ENCODE measurements at places on chromosomes 5 and 9.
A peak's percentile ranks its signal among the peaks of the same experiment; 100 is the strongest.

- DNase-seq: no peak
Measured at GRCh38 chr5:54470128-54470527, 14.6 kb downstream of the HSPB3 start.

- no peak for DNase-seq
Measured at GRCh38 chr9:38133595-38133994, 64.6 kb upstream of the SHB start.

DNA sequence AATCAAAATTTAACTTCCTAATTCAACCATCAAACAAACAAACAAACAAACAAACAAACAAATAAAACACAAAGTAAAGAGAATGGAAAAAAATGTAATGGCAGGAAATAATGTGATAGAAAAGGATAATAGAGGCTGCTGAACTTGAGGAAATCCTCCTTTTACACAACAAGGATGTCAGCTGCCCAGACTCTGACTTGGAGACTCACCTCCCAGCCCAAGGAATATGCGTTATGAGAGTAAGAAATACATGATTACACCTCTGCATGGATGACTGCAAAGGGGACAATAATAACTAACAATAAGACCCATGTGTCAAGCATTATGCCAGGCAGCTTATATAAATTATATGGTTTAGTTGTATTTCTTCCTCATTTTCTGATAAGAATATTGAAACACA lies 46.6 kb upstream of the JAK2 start:
- DNase-seq: no peak

DNA sequence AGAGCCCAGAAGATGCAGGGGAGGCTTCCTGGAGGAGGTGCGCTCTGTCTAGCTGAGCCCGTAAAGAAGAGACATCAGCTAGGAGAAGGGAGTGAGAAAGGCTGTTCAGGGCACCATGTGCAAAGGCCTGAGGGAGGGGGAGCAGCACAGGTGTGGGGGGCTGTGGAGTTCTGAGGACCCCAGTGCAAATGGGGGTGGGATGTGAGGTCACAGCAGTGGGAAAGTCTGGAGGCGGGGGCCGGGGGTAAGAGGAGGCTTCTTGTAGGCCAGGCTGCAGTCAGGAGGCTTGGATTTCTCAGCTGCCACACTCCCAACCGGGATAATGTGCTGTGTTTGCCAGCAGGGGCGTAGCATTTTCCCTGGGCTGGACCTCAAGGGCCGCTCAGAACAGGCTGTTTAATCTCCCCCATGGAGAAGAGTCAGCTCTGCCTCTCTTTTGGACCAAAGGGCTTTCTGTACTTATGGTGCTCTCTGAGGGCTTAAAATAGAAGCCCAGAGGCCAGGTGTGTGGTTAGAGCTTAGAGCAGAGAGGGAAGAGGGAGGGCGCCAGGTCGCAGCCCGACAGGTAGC lies 5.7 kb downstream of the NEURL1B start:
- DNase-seq: no peak

GRCh38 chr9:36306471-36307306 lies 48.4 kb upstream of the GNE start:
- peak; percentile 6 for DNase-seq

GRCh38 chr9:134316449-134317160 lies 9.7 kb upstream of the RXRA start:
- DNase-seq: no peak

- DNase-seq: no peak
Measured at GRCh38 chr5:178074266-178074952, 38.9 kb upstream of the N4BP3 start.

DNA sequence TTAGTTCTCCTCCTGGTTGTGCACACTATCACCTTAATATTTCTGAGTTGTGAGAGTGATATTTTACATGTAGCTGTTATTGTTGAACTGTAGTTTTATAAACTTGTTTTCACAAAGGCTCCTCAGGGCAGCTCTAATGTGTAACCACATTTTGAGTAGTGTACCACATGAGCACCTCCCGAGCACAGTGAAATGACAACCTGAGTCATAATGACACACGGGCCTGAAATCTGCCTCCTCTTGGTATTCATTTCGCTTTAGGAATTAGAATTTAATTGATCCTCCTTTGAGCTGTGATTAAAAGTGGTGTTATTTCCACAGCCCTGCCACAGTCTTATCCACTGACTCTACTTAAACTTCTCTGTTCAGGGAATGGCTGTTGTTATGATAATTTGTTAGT lies 7.9 kb downstream of the MTRR start:
- no peak for DNase-seq

GRCh38 chr9:78130004-78130403 lies 98.4 kb upstream of the GNAQ start:
- DNase-seq: peak; percentile 40

GRCh38 chr9:116027096-116027495 lies 126.5 kb upstream of the PAPPA start:
- DNase-seq: no peak

- DNase-seq: no peak
Measured at GRCh38 chr5:89267788-89268187, 384.8 kb upstream of the MEF2C start.

- peak; percentile 51 for DNase-seq
Measured at GRCh38 chr9:26975728-26976707, 19.8 kb downstream of the IFT74 start.

GRCh38 chr5:151405334-151406160 lies 41.9 kb upstream of the SLC36A1 start:
- DNase-seq: no peak

DNA sequence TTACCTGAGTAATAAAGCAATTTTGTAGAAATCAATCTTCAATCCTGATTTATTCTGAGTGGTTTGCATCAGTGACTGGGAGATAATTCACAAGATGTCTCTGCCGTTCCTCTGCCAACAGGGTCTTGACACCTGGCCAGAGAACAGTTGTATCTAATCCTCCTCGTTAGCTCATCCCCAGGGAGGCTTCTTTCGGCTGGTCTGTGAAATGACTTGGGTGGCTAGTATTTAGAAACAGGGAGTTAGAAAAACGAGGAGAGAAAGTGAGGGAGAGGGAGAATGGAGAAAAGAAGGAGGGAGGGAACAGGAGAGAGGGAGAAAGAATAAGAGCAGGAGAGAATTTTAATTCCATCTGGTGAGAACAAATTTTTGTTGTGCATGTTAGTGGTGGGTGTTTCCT lies 600.2 kb upstream of the TLE4 start:
- DNase-seq: no peak

GRCh38 chr9:1065130-1065529 lies 15.0 kb downstream of the DMRT2 start:
- no peak for DNase-seq

DNA sequence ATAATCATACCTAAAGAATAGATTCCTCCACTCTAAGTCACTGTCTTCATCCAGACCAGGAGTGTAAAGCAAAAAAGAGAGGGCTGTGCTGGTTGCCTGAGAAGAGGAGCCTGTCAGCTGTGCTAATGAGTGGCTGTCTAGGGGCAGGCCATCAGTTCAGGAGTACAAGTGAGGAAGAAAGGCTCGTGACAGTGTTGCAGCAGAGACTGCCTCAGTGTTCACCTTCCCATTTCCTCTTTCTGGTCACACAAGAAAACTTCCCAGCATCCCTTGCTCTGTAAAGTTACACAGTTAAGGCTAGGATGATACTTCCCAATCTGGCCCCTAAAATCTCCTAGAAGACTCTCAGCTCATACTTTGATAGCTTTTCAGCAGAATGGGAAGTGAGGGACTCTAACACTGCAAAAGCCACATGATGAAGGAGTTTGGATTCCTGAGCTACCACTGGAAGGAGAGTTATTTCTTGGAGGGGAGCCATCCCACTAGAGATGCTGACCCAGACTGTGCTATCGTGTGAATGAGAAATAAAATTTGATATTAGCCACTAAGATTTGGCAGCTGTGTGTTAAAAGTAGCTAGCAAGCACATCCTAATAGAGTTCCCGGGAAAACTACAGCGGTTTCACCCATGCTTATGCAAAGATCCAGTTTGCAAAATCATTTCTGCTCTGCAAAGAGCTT lies 67.1 kb downstream of the ADAMTS12 start:
- no peak for DNase-seq

DNA sequence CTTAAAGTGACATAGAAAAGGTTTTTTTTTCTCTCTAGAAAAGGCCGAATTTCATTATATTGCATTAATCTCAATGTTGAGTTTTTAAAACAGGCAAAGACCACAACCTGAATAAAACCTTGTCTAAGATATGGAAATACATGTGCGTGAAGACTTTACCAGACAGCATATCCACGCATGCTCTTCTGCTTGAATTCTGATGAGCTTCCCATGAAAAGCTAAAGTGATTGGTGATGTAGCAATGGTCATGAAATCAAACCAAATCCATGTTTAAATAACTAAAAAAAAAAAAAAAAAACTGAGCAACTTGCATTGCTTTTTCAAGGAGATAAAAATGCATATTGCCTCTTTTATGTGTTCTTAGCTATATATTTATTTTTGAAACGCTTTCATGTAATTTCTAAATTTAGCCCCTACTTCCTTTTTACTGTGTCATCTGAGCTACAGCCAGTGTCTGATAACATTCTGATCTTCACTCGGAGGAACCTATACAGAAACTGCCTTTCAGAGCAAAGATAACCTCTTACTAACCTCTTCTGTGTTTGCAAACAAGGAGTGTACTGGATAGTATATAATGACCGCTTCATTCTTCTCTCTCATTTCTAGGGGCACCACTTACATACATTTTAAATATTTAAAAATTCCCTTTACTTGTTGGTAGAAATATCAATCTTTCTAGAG lies 179.1 kb upstream of the GNA14 start:
- no peak for DNase-seq

DNA sequence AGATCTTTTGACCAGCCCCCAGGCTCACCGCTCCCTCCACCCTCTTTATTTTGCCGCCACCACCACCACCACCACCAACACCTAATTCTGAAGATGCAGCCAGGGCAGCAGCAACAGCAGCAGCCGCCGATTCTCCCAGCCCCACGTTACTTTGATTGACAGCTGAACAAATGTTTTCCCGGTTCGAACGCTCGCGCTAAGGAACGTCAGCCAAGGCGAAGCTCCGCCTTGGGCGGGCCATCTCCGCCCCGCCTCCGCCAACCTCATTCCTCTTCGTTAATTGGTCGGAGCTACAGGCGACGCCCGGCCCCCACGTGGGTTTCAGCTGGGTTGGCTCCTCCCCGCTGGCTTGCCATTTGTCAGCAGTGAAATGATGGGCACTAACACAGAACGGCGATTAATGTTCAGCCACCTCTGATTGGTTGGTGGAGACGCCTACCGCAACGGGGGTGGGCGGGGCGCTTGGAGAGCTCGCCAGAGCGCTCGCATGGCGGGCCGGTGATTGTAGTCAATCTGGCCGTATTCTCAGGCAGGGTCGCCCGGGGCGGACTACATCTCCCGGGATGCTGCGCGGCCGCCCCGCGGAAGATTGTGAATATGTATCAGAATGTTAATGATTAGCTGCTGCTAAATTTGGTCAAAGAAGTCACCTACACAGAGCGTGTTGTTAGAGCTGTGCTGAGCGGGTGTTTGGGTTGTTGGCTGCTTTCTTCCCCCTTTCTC lies at the start of gene TLE4:
TLE4 (plus strand) TSS at position 657 of the 723 bp plus-strand sequence. CDS start 826 bp downstream, outside the sequence.
- DNase-seq: peak; percentile 100

DNA sequence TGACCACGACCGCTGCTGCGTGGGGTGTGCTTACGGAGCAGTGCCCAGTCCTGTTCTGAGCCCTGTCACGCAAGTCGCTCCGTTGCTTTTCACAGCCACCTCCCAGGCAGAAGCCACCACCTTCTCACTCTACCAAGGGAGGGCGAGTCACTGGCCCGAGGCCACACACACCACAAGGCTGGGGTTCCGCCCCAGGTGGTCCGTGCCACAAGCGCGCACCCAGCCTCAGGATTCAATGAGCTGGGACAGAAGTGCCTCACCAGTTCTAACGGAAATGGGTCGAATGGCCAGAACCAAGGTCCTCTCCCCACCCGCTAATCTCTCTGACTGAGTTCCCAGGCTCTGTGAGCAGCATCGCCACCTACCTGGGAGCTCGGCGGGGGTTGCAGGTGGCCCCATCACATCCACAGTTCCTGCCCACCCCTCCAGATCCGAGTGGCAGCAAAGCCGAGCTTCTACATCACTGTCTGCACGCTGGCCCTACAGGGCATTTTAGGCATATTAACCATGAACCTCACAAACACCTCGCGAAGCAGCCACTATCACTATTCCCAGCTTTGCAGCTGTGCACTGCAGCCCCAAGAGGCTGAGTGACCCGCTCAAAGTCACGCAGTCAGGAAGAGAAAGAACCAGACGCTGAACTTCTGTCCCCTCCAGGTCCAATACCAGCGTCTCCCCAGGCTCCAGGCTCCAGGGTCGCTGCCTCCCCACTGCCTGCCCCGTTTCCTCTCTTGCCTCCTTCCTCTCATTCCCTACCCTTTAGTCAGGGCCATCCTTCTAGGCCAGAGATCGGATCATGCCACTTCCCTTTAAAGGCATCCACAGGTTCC lies 92.1 kb upstream of the PHYKPL start:
- no peak for DNase-seq

DNA sequence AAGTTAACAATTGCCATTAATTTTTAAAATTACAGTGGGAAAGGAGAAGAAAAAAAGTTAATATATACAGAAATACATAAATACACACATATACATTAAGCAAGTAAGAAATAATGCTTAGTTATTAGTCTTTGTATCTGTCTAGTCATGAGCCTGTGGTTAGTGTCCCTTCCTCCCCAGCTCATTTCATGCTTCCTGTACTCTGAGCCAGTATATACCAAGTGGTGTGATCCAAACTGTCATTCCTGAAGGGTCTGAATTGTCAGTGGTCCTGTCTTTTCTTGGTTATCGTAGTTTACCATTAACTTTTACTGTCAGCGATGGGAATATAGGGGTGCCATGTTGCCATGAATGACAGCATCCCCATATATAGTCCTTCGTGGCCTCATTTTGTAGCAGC lies 24.2 kb upstream of the STOM start:
- peak; percentile 35 for DNase-seq

GRCh38 chr5:143001764-143002351 lies 231.7 kb downstream of the ARHGAP26 start:
- no peak for DNase-seq

DNA sequence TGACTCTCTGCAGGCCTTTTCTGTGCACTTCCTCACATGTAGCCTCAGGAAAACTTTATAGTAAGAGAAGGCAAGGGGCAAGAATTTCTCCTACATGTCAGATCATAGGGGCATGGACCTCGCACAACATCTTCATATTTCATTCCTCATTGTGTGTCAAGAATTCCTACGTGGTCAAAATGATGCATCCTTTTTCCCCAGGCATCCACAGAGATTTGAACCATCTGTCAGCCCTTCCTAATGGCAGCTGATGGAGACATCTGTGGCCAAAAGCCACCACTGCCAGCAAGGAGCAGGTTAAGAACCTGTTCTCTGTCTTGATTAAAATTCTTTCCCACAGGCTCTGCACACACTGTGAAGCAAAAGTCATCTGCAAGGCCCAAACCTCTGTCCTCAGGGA lies 42.5 kb downstream of the MFAP3 start:
- DNase-seq: no peak

GRCh38 chr5:133421394-133421793 lies 190.9 kb downstream of the FSTL4 start:
- DNase-seq: no peak

- DNase-seq: no peak
Measured at GRCh38 chr9:93039976-93040375, 18.5 kb upstream of the SUSD3 start.

GRCh38 chr5:122077366-122078115 lies 518 bp downstream of the LOX start:
- no peak for DNase-seq

- no peak for DNase-seq
Measured at GRCh38 chr5:144332265-144332664, 161.6 kb downstream of the KCTD16 start.

Measured in GDM1 (cell line).